Activated T-cell treated with anti-CD3 and anti-CD28 coated beads, Interleukin-2, amount 50 U/mL, for 48 hours (primary cell): ENCODE measurements at places on chromosomes 3 and 15.

GRCh38 chr3:31980530-31981205, 394 bp downstream of the OSBPL10 start:
- DNase-seq, result peak; percentile 69

DNA sequence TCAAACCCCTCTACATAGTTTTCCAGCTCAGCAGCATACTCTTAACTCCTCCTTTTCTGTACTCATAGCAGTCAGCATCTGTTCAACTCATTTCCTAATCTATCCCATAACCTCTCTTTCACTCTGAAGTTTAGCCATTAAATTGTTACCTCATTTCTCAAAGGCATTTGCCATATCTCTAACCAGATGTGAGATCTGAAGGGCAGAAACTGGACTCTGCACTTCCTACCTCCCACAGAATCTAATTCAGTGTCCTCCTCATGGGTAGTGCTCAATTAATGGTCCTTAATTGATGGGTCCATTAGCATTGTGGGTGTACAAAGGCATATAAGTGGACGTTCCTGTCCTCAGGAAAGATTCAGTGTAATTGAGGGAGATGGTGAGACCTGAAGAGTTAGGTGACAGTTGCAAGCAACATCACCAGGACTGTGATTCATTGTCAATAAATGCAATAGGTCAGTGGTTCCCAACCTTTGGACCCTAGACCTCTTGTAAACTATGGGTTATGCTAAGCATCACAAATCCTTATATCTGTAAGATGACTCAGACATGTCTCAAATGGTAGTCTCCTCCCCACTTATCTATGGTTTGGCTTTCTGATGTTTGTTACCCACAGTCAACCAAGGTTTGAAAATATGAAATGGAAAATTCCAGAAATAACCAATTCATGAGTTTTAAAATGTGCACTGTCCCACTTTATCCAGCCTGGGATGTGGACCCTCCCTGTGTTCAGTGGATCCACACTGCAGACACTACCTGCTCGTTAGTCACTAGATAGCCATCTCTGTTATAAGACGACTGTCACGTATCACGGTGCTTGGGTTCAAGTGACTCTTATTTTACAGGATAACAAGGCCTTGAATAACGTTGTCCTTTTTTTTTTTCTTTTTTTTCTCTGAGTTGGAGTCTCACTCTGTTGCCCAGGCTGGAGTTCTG, 25.0 kb upstream of the UACA start:
- DNase-seq, result no peak

GRCh38 chr3:120741837-120742197, 499 bp downstream of the RABL3 start:
- DNase-seq, result no peak

- no peak for DNase-seq
Measured at GRCh38 chr15:71893691-71894090, 83.3 kb downstream of the NR2E3 start.

DNA sequence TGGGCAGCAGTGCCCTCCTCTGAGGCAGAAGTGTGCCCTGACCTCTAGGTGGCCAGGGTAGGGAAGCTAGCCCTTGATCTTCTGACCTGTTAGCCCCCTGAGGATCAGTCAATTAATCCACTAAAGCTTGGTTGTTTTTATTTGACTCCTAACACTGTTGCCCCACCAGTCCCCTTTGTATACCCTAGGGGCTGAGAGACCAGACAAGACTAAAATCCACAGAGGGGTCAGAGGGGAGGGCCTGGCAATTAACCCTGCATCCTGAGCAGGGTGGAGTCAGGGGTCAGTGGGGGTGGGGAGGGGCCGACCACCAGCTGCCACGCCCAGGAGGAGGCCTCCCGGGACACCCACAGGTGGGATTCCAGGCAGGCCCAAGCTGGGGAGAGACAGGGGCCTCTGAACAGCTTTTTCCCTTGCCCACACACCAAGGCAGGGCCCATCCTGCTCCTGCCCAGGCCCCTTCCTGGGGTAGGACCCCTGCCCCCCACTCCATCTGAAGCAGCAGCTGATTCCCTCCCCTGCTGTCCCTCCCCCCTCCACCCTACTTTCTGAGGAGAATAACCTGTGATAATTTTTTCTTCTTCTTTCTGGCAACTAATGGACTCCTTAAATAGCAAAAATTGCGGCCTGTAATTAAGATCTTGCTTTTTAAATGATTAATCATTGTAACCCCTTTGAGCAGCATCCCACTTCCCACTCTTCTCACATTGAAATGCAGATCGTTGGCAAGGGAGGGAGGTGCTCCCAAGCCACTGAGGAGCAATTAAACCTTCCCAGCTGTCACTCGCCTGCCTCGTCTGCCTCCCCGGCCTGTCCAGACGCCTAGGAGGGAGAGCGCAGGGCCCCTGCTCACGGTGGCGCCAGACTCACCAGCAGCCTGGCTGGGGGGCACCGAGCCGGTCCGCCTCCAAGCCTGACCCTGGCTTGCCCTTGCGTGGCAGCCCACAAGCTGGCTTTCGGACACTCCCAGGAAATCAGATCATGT, 51.9 kb downstream of the RHCG start:
- no peak for DNase-seq

DNA sequence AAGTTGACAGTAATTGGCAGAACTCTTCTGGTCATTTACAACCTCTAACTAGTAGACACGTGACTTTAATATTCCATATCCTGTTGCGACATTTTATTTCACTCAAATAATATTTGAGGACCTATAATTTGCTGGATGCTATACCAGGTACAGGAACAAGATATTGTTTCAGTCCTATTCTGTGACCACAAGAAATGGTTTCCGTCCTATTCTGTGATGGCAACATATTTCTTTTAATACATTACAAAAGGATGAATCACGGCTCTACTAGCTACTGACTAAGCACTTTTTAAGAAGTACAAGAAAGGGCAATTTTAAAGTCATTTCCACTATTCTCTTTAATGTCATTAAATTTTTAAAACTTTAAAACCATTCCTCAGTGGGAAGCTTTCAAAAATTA, 400.2 kb downstream of the CNTN3 start:
- no peak for DNase-seq

DNA sequence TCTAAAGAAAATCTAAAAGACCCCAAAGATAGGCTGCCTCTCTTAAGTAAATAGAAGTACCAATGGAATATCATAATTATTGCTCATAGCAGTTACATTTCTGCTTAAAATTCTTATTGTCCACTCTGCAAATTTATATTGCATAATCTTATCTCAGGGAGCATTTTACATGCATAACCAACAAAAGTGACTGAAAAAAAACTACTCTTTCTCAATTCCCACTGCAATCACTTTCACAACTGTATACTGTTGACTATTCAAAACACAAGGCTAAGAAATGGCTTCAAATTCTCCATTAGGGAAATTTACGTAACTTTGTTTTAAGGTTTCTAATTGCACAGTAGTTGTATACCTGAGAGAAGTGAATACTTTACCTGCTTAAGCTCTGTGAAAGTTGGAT, 56.3 kb downstream of the HMG20A start:
- DNase-seq, result no peak

GRCh38 chr15:37837276-37837675, 97.2 kb upstream of the TMCO5A start:
- no peak for DNase-seq

DNA sequence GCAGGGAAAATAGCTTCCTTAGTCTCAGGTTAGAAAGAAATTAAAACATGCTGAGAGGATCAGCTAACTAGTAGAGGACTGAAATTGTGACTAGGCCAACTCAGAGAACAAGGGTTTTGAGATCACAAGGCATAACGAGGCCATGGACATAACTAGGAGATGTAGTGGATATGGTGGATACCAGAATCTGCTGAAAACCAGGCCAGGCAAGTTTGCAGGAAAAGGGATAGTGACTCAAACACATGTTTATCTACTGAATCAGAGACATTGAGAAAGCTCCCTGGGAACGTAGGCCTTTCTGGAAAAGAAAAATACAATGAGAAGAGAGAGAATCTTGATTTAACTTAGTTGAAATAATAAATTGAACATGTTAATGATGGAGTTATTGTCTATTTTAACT, 326.5 kb upstream of the GBE1 start:
- DNase-seq, result no peak

DNA sequence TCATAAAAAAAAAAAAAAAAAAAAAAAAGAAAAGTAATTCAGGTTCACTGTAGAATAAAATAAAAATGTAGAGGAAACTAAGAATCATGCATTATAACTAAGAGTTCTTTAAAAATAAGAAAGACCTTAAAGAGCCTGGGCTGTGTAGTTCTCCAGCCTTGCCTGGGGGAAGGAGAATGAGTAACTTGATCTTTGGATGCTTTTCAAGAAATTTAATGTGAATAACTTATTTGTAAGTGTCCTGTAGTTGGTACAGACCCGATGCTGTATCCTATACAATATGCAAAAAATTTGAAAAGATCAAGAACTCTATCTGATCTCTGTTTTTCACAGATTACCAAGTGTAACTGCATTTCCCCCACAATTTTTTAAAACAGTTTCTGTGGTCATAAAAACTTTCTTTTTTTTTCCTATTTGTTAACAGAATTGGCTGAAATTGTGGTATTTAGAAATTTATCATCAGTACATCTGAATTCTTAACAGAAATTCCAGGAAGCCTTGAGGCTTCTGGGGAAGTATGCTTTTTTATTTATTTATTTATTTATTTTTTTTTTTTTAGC, 195.3 kb downstream of the THRB start:
- DNase-seq, result no peak

- DNase-seq, result no peak
Measured at GRCh38 chr3:196463804-196464203, 31.6 kb upstream of the UBXN7 start.

GRCh38 chr3:65664931-65665330, 373.8 kb downstream of the MAGI1 start:
- DNase-seq, result no peak

GRCh38 chr3:72887705-72888545, at the start of gene GXYLT2:
Gene GXYLT2 (plus strand): TSS chr3:72888046. CDS start chr3:72888234, 188 bp downstream.
- peak; percentile 54 for DNase-seq

GRCh38 chr3:144549166-144549565, 577.5 kb downstream of the DIPK2A start:
- no peak for DNase-seq

- no peak for DNase-seq
Measured at GRCh38 chr3:44434834-44435510, 42.5 kb downstream of the ZNF445 start.

DNA sequence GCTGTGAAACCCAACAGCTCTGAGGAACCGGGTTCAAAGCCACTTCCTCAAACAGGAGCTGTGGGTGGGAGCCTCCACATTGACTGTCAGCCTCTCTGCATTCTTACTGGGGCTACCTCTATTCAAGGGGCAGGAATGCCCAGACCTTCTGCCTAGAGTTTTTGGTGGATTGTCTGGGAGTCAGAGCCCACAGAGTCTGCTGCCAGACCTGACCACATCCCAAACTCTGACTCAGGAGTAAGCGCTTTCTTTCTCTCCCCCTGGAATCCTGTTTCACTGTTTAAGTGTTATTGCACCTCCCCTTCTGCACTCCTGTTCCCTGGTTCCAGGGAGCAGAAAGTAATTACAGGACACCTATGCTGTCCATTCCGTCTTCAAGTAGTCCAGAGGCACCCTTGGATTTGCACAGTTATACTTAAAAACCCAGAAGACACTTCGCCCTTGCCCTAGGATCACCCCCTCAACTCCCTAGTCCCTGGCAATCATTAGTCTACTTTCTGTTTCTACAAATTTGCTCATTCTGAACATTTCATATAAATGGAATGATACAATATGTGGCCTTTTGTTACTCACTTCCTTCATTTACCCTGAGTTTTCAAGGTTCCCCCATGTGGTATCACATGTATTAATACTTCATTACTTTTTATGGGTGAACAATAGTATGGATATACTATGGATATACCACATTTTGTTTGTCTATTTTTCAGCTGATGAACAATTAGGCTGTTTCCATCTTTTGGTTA, 37.9 kb upstream of the TJP1 start:
- no peak for DNase-seq

GRCh38 chr15:45333550-45333949, 44.8 kb downstream of the GATM start:
- DNase-seq, result no peak

GRCh38 chr3:11275926-11276325, 3.7 kb downstream of the ATG7 start:
- DNase-seq, result no peak

DNA sequence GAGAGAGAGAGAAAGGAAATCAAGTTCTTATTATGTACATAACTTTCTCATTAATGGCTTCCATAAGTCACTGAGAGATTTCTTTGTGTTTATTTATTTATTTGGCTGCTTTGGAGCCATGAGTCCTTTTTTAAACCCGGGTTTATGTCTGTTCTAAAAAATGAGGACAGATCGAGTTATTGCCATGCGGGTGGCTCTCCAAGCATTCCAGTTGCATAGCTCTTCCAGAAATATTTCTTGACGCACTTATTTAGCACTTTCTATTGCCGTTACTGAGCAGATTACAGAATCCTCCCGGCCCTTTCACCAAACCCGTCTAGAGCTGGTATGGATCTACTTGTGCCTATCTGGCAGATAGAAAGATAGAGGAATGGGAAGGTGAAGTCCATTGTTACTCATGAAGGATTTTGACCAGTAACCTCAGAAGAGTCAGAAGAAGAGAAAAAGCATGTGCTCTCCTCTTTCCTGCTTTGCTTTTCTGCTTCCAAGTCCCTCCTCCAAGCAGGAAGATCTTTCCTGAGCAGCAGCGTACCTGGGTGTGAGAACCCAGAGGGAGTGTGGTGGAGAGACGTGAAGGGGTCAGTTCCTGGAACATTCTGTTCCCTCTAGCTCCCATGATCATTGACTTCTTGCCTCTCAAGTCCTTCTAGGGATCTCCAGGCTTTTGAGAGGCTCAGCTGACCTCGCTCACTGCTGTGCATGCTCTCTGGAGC, 112.8 kb downstream of the LPP start:
- no peak for DNase-seq

- no peak for DNase-seq
Measured at GRCh38 chr3:13214847-13215472, 141.7 kb upstream of the IQSEC1 start.

- DNase-seq, result no peak
Measured at GRCh38 chr3:98388147-98388546, 2.3 kb upstream of the OR5K3 start.

DNA sequence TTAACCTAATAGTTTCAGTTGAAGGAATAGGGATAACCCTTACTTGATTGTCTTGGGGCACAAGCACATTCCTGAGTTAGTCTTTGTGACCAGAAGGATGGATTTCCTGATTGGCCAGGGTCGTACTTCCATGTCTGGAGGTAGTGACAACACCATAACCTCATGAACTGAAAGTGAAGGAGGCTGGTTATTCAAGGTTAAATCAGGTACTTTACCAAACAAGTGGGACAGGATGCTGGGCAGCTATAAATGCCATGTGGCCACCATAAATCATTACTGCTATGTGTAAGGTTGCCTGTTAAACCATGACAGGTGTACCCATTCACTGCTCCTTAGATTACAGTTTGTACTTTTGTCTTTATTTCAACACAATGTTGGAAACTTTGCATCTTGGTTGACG, 128.3 kb upstream of the SAMMSON start:
- no peak for DNase-seq

GRCh38 chr3:107241217-107241616, 136.0 kb upstream of the CCDC54 start:
- peak; percentile 29 for DNase-seq

GRCh38 chr3:144687862-144688261, 716.2 kb downstream of the DIPK2A start:
- no peak for DNase-seq
